Esophagus squamous epithelium (tissue), 5 donors: ENCODE measurements at places on chromosomes 3 and 15. TPM values are rescaled to one million over a fixed set of nuclear protein-coding genes. Genes with fewer than 3 reads are reported as not detected.

Gene CYP1A2
- not detected for total RNA-seq

Gene PSMA4
- 217 TPM for total RNA-seq

Gene TATDN2
- 20.6 TPM for total RNA-seq

Gene HHATL
- total RNA-seq, result not detected

Gene SLC28A1
- total RNA-seq, result not detected

Gene SNX22
- total RNA-seq, result not detected

Gene PXYLP1
- total RNA-seq, result 2.9 TPM

Gene C2CD4A
- 1.8 TPM for total RNA-seq

Gene NOX5
- 0.31 TPM for total RNA-seq

Gene ARPP21
- total RNA-seq, result not detected

- no peak for DNase-seq
These were observed 580 bp upstream of the FXR1 start for GRCh38 chr3:180911876-180912303.

- no peak for DNase-seq
These were observed 81.5 kb downstream of the CPN2 start for GRCh38 chr3:194269610-194270145.

DNA sequence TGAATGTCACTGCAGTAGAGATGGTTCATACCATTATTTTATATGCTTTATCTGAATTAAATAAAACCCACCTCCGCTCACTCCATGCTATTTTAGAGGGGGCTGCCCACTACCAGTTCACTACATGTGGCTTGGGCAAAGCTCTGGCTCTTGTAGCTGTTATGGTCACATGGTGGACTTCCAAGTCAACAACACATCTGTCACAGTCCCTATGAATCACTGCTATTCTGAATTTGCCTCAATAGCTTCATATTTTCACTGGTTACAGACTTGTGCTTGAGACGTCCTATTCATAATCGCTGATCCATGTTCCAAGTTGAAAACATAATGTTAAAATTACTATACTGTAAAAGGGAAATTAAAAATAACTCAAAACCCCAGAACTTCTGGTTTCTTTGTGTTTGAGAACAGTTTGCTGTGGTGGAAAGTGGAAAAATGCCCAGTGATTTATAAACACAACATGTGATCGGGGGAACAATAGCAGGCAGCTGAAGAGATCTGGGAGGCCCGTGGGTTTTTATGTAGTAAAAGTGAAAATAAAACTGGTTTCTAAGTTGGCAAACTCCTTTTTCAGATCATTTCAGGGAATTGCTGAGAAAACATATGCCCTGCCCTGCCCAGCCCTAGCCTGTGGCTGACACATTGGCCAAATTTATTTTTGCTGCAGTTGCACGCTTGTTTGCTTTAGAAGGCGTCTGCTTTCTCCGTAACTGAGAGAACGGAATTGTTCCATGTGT lies 128.8 kb upstream of the PRR23C start:
- no peak for DNase-seq

- no peak for DNase-seq
These were observed 19.0 kb downstream of the NSUN3 start for GRCh38 chr3:94081884-94082283.

DNA sequence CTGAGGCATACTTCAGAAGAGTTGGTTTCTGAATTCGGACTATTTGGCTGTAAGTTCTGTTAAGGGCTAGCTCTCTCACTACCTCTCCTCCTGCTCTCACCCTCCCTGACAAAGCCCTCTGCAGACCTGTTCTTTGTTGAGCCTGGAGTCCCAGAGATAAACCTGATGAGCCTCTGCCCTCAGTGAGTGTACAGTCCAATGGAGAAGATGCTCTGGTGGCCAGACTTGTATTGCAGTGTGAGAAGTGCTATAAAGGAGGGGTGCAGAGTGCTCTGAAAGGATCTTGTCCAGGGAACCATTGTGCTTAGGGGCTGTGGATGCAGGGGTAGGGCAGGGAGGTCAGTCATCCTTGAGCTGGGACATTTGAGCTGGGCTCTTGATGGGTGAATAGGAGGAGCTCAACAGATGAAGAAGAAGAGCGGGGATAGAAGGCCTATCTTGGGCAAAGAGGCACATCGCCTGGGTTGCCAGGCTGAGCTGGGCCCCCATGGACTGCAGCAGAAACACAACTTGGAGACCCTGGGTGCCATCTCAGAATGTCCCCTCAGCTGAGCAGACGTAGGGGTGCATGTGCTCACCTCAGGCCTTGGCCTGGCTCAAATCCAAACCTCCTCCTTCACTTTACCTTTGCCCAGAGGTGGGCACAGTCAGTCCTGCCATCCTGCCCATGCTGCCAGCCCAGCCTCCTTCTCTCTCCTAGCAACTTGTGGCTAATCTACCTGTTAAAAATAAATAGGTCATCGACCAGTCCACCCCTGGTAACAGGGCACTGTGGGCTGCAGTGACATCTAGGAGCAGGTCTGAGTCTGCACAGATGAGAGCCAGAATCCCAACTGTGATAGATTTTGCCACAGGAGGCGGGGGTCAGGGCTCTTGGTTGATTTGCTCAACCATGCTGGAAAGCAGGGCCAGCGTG lies 3.3 kb downstream of the CAND2 start:
- no peak for DNase-seq

GRCh38 chr15:85356276-85356675 lies 24.1 kb upstream of the AKAP13 start:
- DNase-seq, result no peak

- no peak for DNase-seq
These were observed 25.8 kb downstream of the CYFIP1 start for GRCh38 chr15:22954326-22954725.

- no peak for DNase-seq
These were observed 474.3 kb downstream of the NR2F2 start for GRCh38 chr15:96804754-96805153.

DNA sequence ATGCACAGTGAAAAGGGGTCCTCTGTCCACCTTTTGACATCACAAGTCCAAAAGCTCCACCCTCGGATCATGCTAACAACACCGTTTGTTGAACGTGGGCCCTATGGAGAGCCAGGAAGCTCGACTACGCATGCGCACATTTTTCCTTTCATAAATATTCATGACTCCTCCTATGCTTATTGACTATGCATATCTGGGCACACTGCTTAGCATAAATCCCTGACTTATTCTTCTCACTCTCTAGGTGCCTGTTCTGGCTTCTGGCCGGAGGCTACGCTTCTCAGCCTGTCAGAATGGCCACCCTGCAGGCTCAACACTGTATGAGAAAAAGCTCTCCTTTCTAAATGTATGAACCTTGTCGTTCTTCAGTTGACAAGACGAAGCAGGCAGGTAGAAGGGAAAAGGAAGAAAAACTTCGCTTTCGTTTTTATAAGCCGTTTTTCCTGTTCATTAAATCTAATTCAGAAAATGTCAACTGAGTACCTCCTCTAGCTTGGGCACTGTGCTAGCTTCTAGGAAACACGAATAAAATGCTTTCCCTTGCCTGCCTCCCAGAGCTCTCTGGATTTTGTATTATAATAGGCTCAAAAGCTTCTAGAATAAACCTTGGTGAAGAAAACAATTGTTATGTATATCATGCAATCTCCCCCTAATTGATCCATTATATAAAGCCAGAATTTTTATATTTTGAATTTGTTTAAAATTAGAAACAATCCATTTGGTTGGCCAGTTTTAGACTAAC lies 207.7 kb downstream of the ATP10A start:
- no peak for DNase-seq

GRCh38 chr15:76114561-76114960 lies 54.8 kb downstream of the TMEM266 start:
- no peak for DNase-seq

DNA sequence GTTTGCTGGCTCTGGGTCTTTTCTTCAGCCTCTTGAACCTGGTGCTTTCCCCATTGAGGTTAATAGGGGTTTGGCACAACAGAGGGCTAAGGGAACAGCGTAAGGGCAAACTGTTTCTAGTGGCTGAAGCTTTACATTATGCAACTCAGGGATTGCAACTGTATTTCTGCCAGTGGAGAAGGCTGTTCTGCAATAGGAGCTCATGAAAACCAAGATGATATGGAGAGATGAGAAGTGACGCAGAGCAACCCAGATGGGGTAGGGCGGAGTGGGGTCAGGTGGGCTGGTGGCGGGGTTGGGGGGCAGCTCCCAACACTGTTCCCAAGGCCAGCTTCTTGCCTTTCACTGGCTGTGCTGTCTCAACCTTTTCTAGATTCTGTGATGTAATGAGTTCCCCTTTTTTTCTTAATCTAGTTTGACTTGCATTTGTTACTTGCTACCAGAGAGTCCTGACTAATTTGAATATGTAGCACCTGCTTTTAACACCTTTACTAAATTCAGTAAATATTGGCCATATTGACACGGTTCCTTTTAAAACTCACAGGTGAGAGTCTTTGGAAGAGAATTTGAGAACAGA lies 7.2 kb downstream of the GXYLT2 start:
- DNase-seq, result no peak

DNA sequence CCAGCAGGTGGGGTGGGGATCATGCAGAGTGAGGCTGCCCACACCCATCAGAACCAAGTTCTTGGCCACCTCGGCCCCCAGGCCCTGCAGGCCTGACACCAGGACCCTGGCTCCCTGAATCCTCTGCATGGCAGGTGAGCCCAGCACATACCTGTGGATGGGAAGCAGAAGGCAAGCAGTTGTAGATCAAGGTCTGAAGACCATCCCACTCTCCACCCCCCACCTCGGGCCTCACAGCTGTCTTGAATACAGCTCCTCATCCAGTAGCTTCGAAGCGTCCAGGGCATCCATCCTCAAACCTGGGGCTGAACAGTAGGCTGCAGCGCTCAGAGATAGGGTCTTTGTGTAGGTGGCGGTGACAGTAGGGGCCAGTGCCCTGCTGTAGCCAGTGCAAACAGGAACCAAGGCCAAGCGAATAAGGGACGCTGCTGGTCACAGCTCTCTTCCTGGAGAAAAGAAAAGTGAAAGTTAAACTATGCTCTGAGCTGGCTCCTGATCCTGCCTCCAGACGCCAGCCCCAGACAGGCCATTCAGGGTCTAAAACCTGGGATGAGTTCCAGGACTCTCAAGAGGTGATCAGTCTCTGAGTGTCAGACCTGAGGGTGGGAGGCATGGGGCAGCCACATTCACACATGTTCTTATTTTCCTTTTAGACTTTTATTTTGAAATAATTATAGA lies at the start of gene UBA7:
TSS of gene UBA7 (minus strand) at position 457 of the 678 bp plus-strand sequence. CDS start at position 291, 166 bp downstream.
- DNase-seq, result no peak

DNA sequence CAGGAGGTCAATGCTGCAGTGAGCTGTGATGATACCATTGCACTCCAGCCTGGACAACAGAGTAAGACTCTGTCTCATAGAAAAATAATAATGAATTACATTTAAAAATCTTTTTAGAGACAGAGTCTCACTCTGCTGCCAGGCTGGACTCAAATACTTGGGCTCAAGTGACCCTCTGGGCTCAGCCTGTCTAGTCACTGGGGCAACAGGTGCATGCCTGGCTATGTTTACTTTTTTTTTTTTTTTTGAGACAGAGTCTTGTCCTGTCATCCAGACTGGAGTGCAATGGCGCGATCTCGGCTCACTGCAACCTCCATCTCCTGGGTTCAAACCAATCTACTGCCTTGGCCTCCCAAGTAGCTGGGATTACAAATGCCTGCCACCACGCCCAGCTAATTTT lies 8.0 kb upstream of the PLEKHO2 start:
- DNase-seq, result no peak

- no peak for DNase-seq
These were observed 86.4 kb downstream of the NSMCE3 start for GRCh38 chr15:29183071-29183831.

GRCh38 chr3:121515862-121516261 lies 29.9 kb downstream of the POLQ start:
- DNase-seq, result no peak

GRCh38 chr15:61415617-61416120 lies 186.6 kb upstream of the RORA start:
- no peak for DNase-seq

- DNase-seq, result no peak
These were observed 370.1 kb upstream of the ONECUT1 start for GRCh38 chr15:53160092-53160704.

DNA sequence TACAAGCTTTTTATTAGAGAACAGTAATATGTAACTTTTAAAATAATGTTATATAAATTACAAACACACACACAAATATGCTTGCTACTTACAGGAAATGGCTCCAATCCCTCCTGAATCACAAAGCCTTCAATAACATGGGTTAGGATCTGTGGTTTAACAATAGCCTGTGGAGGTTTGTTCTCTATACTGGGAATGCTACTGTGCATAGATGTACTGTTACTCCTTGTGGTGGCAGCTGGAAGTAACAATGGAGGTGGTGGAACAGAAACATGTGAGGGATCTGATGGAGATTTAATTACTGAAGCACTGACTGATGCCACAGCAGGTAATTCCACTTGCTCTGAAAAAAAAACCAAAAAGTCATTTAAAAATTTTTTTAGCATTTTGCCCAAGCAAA lies 64.4 kb downstream of the PHC3 start:
- no peak for DNase-seq

- no peak for DNase-seq
These were observed 165.1 kb downstream of the PPM1L start for GRCh38 chr3:160921020-160921635.

GRCh38 chr3:107676469-107677309 lies 153.9 kb downstream of the BBX start:
- no peak for DNase-seq

- DNase-seq, result no peak
These were observed 113.7 kb upstream of the AADACL2 start for GRCh38 chr3:151620071-151620470.

GRCh38 chr3:147269907-147270306 lies 136.4 kb downstream of the ZIC4 start:
- DNase-seq, result no peak

DNA sequence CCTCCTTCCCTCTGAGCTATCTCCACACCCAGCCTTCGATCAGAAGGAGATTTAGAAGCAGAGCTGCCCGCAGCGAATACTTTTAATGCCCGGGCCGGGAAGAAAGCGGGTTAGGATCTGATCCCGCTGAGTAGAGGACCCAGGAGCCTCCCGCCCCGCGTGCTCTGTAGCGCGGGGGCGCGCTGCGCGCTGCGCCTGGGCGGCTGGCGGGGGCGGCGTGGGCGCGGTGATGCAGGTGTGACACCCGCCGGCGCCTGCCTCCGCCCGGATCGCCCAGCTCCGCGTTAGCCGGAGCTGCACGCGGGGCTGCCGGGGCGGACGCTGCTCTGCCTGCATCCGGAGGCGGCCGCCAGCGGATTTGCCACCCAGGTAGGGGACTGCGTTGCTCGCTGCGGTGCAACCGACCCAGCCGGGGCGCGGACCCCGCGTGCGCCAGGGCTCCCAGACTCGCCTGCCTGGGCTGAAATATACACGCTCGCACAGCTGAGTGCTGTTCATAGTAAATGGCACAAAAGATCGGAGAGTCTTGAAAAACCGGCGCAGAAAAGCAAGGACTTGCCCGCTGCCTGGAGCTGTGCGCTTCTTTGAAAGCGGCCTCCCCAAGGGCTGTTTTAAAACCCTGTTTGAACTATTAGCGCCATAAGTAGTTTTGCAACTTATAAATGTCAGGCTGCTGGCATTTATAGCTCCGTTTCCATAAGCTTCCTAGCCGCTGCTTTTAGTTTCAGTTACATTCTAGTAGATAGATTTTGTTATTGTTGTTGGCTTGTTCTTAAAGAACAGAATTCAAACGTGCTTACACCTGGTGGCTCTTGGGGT lies at the start of gene SV2B:
TSS of gene SV2B (plus strand) at position 263 of the 819 bp plus-strand sequence. CDS start 126,007 bp downstream, outside the sequence.
- DNase-seq, result no peak

- DNase-seq, result no peak
These were observed 4.0 kb upstream of the ZXDC start for GRCh38 chr3:126479642-126480041.

- DNase-seq, result no peak
These were observed 101.9 kb downstream of the CHDH start for GRCh38 chr3:53744351-53744750.
